Left cardiac atrium (tissue), 4 donors: ENCODE measurements at places on chromosomes 16 and 17. TPM values are rescaled to one million over a fixed set of nuclear protein-coding genes. Genes with fewer than 3 reads are reported as not detected.

KRT222 gene
- total RNA-seq = not detected

SDK2 gene
- total RNA-seq = 2.1 TPM

ZG16 gene
- not detected for total RNA-seq

FNDC8 gene
- not detected for total RNA-seq

GUCY2D gene
- total RNA-seq = 0.10 TPM

SMIM5 gene
- total RNA-seq = 8.6 TPM

KRTAP4-16 gene
- total RNA-seq = not detected

NDRG4 gene
- 153 TPM for total RNA-seq

SLC13A2 gene
- total RNA-seq = not detected

ITGB4 gene
- 26.9 TPM for total RNA-seq

HEATR9 gene
- total RNA-seq = not detected

GPRC5B gene
- total RNA-seq = 66.3 TPM

SLC6A4 gene
- 0.12 TPM for total RNA-seq

ENPP7 gene
- total RNA-seq = not detected

EFCAB13 gene
- total RNA-seq = 5.7 TPM

RND2 gene
- total RNA-seq = 1.8 TPM

EVPLL gene
- total RNA-seq = not detected

ZC3H7A gene
- total RNA-seq = 24.0 TPM

XYLT1 gene
- total RNA-seq = 8.4 TPM

GGA2 gene
- 60.1 TPM for total RNA-seq

PPL gene
- total RNA-seq = 15.8 TPM

CX3CL1 gene
- total RNA-seq = 13.7 TPM

CFAP97D1 gene
- total RNA-seq = not detected

SCN4A gene
- 0.41 TPM for total RNA-seq

PABPN1L gene
- not detected for total RNA-seq

DOC2B gene
- total RNA-seq = 16.4 TPM

C16orf92 gene
- not detected for total RNA-seq

KRTAP9-1 gene
- total RNA-seq = not detected

DLX3 gene
- 0.16 TPM for total RNA-seq

KRTAP16-1 gene
- total RNA-seq = not detected

SLFN12L gene
- 1.0 TPM for total RNA-seq

SLFN5 gene
- total RNA-seq = 27.4 TPM

GRB7 gene
- 1.3 TPM for total RNA-seq

PRSS21 gene
- total RNA-seq = not detected

HS3ST2 gene
- total RNA-seq = 0.27 TPM

MMP28 gene
- 10.3 TPM for total RNA-seq

VTN gene
- 14.3 TPM for total RNA-seq

KCNH4 gene
- 0.21 TPM for total RNA-seq

C1QL1 gene
- 0.94 TPM for total RNA-seq

TBC1D3I gene
- total RNA-seq = 0.18 TPM

IGSF6 gene
- total RNA-seq = 5.8 TPM

ZSCAN10 gene
- not detected for total RNA-seq

OTOP3 gene
- total RNA-seq = not detected

MILR1 gene
- total RNA-seq = 13.7 TPM

KRTAP2-1 gene
- total RNA-seq = not detected

TNP2 gene
- total RNA-seq = not detected

GCGR gene
- not detected for total RNA-seq

CCL14 gene
- 47.7 TPM for total RNA-seq

ARHGAP27 gene
- total RNA-seq = 27.3 TPM

TBC1D26 gene
- not detected for total RNA-seq

CHD9NB gene
- total RNA-seq = 0.47 TPM

FKBP10 gene
- 33.0 TPM for total RNA-seq

ALOX12 gene
- total RNA-seq = not detected

KIF2B gene
- not detected for total RNA-seq

GLP2R gene
- 0.55 TPM for total RNA-seq

SRCIN1 gene
- 1.4 TPM for total RNA-seq
